Stimulated activated CD4-positive, alpha-beta T cell treated with anti-CD3 and anti-CD28 coated beads, Interleukin-15, amount 100 ng/mL, for 24 hours (primary cell): ENCODE measurements at places on chromosomes 2 and 18.

GRCh38 chr2:119293900-119294299 is 70.3 kb downstream of the STEAP3 start:
- no peak for DNase-seq

- no peak for DNase-seq
Measured at GRCh38 chr18:25029802-25030201, 322.2 kb downstream of the ZNF521 start.

- no peak for DNase-seq
Measured at GRCh38 chr2:146806364-146807005, 1038.3 kb upstream of the ACVR2A start.

GRCh38 chr2:68425503-68425902 is 41.6 kb downstream of the FBXO48 start:
- no peak for DNase-seq

- no peak for DNase-seq
Measured at GRCh38 chr2:122681626-122682025, 926.2 kb downstream of the TSN start.

DNA sequence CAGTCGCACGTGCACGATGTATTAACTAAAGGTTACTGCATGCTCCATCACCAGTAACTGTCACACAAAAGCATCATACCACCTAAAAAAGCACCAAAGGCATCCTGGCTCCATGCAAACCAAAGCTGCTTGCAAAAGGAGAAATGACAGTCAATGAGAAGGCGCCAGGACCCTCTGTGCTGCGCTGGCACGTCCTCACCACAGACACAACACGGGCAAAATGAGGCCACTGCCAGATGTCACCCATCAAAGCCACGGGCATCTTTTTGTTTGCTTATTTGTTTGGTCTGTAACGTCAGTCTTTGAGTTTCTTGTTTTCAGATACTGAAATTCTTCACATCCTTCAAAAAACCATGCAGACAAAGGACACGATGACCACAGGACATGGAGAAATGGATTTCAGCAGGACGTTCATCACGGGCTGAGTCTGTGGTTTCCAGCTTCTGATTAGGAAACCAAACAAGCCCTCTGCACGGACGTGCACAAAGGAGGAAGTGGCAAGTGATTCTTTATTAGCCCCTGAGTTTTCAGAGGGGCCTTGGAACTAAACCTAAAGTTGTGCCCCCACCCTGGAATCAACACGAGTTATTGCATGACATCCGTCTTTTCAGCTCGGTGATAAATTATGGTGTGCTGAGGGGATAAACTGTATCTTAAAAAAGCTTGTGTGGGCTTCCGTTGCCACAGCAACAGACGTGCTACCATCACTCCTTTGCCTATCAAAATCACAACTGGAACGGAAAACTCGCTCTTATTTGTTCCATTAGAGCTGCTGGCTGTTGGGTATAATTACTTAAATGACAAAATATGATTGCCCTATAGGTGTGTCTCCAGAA is 181.8 kb downstream of the EIPR1 start:
- DNase-seq = no peak

DNA sequence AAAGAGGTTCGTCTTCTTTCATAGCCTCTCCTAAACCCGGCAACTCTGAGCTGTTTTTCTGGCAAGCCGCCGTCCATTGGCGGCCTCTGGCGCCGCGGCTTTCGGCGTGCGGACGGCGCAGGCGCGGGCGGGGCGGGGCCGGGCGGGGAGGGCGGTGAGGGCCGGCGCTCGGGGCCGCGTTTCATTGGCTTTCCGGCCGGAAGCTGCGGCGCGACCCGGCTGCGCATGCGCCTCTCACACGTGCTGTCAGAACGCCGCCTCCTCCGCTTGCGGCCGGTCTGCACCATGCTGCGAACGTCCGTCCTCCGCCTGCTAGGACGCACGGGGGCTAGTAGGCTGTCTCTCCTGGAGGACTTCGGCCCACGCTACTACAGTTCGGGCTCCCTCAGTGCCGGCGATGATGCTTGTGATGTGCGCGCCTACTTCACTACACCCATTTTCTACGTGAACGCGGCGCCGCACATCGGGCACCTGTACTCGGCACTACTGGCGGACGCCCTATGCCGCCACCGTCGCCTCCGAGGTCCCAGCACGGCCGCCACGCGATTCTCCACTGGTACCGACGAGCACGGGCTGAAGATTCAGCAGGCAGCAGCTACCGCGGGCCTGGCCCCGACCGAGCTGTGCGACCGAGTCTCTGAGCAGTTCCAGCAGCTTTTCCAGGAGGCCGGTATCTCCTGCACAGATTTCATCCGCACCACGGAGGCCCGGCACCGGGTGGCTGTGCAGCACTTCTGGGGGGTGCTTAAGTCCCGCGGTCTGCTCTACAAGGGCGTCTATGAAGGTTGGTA is at the start of gene MARS2:
TSS of gene MARS2 (plus strand) at position 249 of the 791 bp plus-strand sequence. CDS start at position 286, 37 bp downstream.
- DNase-seq = peak; percentile 93

GRCh38 chr2:58959996-58960395 is 718.9 kb upstream of the FANCL start:
- no peak for DNase-seq

DNA sequence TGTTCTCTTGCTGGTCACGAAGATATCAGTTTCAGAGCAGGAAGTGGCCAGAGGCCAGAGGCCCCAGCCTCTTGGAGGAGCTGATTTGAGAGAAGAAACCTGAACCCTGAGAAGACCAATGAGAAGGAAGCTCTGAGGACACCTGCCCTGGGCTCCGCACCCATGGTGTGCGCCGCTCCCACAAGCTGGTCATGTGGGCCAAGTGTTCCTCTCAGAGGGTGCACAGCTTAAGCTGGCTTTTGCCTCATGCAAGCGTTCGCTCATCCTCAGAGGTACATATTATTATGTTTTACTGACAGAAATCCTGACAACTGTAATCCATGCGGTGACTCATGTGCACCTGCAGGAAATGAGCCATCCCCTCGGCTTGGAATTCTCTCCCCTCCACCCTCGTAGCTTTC is 316.1 kb upstream of the MYT1L start:
- DNase-seq = peak; percentile 14

DNA sequence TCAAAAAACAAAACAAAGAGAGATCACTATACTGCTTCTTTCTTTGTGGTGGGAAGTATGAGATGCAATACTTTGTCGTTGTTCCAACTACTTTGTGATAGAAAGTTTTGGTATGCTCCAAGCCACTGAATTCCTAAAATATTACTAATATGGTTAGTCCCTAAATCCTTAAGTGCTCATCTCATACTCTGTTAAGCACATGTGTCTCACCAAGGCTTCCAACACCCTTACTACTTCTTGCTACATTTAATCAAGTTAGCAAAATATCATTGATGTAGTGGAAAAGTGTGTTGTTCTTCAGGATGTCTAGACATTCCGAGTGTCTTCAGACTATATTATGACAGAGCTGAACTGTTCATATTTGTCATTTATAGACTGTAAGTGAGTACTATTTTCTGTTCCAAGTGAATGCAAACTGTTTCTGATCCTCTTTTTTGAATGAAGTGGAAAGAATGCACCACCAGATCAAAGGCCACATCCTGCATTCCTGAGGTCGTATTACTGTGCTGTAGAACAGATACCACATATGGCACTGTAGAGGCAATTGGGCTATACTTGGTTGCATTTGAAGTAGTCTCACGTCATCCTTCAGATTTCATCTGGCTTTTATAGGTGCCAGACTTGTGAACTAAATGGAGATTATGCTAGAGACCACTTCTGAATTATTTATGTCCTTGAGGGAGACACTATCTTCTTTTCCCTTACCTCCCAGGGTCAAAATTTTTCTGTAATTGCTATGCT is 298.4 kb upstream of the ZNF521 start:
- no peak for DNase-seq

- no peak for DNase-seq
Measured at GRCh38 chr2:225989809-225990208, 590.3 kb downstream of the NYAP2 start.

DNA sequence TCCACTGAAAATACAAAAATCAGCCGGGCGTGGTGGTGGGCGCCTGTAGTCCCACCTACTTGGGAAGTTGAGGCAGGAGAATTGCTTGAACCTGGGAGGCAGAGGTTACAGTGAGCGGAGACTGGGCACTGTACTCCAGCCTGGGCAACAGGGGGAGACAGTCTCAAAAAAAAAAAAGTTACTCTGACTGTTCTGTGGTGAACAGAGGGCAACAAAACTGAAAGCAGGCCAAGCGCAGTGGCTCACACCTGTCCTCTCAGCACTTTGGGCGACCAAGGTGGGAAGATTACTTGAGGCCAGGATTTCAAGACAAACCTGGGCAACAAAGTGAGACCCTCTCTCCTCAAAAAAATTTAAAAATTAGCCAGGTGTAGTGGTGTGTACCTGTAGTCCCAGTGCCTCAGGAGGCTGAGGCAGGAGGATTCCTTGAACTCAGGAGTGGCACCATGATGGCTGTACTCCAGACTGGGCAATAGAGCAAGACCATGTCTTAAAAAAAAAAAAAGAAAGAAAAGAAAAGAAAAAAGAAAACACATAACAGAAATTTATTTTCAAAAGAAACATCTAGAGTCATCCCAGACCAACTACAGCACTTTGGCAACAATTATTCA is 13.6 kb upstream of the RTN4 start:
- DNase-seq = no peak

DNA sequence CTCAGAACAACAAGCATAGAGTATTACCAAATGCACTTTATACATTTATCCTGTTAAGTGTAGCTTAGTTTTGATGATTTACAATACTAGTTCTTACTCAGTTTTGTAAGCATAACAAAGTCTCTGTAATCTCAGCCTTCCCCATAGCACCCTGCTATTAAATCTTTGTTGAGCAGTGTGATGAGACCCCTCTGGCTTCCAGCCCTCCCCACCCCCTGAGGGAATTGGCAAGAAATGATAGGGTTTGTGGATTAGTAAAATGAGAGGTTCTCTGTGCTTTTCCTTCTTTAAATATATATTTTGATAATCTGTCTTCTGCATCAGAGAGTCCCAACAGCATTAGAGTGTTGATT is 37.2 kb downstream of the ZNF521 start:
- DNase-seq = no peak

DNA sequence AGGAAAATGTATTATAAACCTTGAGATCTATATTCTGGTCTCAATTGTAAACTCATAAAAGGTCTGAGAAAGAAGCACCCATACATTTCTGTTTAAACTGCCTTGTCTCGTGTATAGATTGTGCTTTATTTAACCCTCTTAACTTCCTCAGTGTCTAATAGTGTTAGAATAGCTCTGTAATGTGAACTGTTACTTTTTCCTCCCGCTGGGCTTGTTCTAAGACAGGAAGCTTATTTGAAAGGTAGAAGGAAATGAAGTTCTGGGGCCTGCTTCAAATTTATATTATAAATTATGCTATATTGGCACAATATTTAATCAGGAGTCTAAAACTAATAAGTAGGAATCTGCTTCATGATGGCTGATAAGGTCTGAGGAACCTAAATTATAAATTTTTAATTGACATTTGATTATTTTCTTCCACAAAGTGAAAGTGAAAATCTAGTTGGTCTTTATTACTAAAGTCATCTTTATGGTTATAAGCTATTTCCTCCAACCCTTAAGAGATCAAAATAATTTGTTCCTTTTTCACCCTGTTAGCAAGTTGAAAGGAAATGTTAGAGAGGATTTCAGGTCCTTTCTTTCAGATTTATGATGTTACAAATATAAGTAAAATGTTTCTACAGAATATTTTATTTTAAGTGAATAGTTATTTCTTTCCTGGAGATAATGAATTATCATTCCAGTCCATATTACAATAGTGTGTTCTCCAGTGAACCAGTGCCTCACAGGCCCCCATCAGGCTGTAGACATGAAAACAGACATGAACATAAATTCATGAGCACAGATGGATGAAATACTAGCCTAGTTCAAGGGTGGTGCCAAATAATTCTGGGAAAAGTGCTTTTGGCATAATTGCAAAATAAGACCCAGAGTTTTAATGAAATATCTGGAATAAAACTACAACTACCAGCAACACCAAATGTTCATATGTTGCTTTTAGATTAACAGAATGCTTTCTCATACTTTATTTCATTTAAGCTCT is 7.9 kb downstream of the MFSD6 start:
- DNase-seq = no peak

DNA sequence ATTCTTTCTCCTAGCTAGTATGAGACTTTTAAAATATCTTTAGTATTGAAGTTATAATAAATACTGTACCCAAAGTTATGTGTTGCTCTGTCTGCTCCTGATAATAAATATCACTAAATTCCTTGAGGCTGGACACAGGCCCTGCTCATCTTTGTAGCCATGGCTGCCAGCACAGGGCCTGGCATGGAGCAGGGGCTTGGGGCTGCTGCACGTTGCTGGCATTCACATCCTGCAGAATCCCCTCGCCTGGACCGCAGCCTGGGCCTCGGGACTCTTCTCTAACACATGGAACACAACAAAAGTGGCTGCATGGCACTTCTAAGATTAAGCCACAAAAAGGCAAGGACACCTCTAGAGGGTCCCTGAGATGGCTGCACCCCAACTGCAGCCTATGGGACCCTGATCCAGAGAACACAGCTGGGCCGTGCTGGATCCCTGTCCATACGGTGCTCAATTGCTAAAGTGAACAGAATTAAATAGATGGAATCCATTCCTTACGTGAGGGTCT is 477.5 kb upstream of the MYT1L start:
- no peak for DNase-seq

DNA sequence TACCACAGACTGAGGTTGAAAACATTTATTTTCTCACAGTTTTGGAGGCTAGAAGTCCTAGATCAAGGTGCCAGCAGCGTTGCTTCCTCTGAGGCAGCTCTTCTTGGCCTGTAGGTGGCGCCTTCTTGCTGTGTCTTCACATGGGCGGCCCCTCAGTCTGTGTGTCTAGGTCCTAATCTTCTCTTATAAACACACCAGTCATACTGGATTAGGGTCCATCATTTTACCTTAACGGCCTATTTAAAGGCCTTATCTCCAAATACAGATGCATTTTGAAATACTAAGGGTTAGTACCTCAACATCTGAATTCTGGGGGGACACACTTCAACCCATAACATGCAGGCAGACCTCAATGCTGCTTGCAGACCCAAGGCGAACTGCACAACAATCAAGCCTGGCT is 4.4 kb upstream of the RMC1 start:
- peak; percentile 78 for DNase-seq

DNA sequence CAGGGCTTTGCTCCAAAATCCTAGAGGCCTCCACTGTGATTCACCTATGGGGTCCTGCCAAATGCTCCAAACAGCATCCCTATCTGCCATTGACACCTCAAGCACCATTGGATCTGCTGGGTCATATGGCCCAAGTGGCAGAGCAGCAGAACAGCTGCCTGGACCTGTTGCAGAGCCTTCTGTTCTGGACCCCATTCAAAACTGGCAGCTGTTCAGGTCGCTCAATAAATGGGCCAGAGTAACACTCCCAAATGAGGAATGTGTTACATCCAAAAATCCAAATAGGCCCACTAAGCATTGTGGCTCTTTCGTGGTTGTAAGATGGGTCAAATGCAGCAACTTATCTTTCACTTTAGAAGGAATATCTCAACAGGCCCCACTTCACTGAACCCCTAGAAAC is 783.6 kb downstream of the DCDC2C start:
- no peak for DNase-seq

DNA sequence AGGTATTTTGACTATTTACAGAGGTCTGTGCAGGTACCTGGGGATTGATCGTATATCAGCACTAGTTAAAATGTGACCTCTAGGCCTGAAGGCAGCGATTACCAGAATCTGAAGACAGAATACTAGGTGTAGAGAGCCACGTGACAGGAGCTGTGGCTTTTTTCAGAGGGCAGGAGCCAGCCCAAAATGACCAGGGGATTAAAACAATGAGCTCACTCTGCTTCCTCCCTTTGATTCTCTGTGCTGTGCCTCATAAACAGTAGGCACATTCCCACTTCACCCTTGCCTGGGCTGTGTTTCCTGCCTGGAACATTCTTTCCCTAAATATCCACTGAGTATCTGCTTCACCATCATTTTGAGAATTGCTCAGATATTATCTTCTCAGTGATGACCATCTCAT is 15.2 kb downstream of the ITGAV start:
- DNase-seq = no peak

GRCh38 chr2:170073288-170073687 is 104.7 kb upstream of the MYO3B start:
- DNase-seq = no peak
